ENCODE measurements at places on chromosomes 3 and 15. TPM values are rescaled to one million over a fixed set of nuclear protein-coding genes. Genes with fewer than 3 reads are reported as not detected.
A peak's percentile ranks its signal among the peaks of the same experiment; 100 is the strongest.

GRCh38 chr15:100614336-100614735 is 11.9 kb downstream of the ASB7 start:
- DNase-seq, result no peak

GRCh38 chr3:109356442-109357155 is 19.3 kb upstream of the DPPA4 start:
- DNase-seq, result no peak

GRCh38 chr3:144129536-144130214 is 158.1 kb downstream of the DIPK2A start:
- no peak for DNase-seq

- no peak for DNase-seq
Measured at GRCh38 chr3:159528251-159528895, 460.3 kb upstream of the IL12A start.

DNA sequence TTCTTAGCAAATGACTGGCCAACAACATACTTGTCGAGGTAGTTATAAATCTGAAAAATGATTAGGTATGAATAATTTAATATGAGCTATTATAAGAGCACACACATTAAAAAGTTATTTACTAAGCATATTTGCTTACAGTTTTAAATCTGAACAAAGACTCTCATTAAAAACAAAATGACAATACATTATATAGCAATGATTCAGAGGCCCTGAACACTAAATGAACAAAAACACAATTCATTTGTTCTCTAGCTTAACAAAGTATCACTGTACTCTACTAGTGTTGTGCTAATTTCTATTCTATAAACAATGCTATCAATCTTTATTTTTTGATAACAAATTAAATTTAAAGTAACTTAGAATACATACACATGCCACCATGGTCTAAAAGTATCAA is 21.0 kb downstream of the CLPX start:
- no peak for DNase-seq

- DNase-seq, result no peak
Measured at GRCh38 chr15:95894407-95894956, 436.0 kb upstream of the NR2F2 start.

DNA sequence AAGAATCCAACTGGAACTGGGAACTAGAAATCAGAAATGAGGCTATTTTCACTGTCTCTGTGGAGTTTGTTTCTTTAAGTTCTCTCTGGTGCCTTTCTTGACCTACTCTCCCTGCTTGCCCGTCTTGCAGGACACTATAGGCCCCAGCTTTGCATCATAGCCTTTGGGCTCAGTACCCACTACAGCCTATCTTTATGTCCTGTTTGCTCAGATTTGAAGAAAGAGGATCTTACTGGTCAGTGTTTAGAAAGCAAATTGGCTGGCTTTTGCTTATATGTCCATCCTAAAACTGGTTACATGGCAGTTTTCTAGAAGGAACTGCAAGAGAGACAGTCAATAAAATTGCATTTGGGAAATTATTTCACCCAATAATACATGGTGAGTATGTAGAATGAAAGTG is 231.8 kb upstream of the TBL1XR1 start:
- no peak for DNase-seq

DNA sequence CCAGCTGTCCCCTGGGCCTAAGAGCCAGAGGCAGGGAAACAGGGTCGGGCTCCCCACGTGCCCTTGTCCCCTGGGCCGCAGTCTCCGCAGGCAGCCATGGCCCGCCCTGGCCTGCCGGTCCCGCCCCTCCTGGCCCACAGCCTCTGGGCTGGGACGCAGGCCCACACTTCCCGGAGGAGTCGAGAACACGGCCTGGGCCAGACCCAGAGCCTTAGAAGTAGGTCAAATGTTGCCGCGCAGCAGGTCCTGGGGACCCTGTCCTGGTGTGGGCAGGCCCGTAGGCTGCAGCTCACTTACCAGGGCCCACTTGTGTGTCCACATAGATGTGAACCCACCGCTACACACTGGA is 4.3 kb upstream of the MYL3 start:
- peak; percentile 89 for DNase-seq

DNA sequence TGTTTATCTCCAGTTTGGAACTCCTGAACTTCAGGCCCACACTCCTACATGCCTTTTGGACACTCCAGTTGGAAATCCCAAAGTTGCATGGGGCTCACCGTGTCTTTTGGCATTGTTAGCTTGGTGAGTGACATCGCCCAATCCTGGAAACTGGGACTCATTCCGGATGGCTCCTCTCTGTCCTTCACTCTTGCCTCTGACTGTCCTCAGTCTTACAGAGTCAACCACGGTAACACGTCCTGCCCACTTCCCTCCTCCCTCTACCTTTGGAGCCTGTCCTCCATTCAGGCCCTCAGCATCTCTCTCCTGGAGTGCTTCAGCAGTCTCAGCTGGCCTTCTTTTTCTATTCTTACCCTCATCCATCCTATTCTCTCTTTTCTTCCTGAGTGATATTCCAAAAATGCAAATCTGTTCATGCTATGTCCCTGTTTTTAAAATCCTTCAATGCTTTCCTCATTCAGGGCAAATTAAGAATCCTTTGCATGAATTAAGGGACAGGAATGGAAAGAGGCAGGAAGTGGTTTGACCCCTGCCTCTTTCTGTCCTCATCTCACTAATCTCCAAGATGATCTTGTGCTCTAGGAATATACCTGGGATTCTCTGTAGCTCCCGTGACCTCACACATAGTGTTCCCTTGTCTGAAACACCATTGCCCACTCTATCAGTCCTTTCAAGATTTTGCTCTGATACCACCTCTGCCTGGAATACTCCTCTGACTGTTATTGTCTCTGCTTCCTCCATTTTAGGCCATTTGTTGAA is 42.5 kb downstream of the LPP start:
- no peak for DNase-seq

DNA sequence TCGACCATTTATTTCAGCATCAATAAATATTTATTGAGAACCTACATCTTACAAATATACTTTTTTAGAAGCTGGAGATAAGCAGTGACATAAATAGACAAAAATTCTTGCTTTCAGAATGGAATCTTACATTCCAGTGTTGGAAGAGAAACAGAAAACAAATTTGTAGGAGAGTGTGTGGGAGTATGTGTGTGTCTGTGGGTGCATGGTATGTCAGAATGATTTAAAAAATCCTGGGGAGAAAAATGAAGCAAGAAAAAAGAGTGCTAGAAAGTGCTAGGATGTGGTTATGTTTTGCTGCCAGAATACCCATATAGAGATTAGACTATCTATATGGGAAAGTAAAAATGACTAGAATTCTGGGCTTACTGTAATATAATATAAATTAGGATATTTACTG is 561.7 kb upstream of the SGO1 start:
- DNase-seq, result no peak

GRCh38 chr3:157045238-157045850 is 114.6 kb downstream of the CCNL1 start:
- no peak for DNase-seq

DNA sequence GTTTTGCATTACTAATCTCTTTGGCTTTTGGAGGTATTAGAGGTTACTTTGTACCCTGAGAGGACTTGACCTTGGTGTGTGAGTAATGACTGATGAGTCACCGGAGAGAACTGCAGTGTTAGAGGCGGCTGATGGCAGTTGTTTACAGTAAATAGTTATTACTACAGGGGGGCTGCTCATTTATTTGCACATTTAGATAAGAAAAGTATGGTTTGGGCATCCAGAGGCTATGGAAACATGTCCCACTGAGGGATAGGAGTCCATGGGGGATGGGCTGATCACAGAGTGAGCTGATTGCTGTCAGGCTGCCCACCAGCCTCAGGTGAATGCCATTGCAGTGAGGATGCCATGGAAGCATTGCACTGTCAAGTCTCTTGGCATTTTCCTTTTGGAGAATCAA is 17.3 kb upstream of the STAC start:
- no peak for DNase-seq

The NEO1 gene
- total RNA-seq, result 31.4 TPM

The VPS39 gene
- total RNA-seq, result 89.4 TPM

The LSG1 gene
- total RNA-seq, result 27.2 TPM

The PIERCE2 gene
- 0.75 TPM for total RNA-seq

The CSTA gene
- total RNA-seq, result 3.6 TPM

The GOLGA6B gene
- total RNA-seq, result not detected
